ENCODE measurements at places on chromosomes 3 and 15. TPM values are rescaled to one million over a fixed set of nuclear protein-coding genes. Genes with fewer than 3 reads are reported as not detected.

Gene TGM4
- 0.34 TPM for total RNA-seq

Gene CISH
- total RNA-seq: 1.0 TPM

Gene TMEM212
- total RNA-seq: not detected

Gene ZKSCAN7
- total RNA-seq: 7.8 TPM

Gene CERS3
- total RNA-seq: 6.5 TPM

Gene ST8SIA2
- total RNA-seq: not detected

Gene BMF
- total RNA-seq: 1.00 TPM

Gene TMEM207
- total RNA-seq: not detected

Gene ZIC4
- total RNA-seq: not detected

Gene TM4SF4
- not detected for total RNA-seq

Gene WDR93
- total RNA-seq: not detected

Gene RBPMS2
- total RNA-seq: not detected

Gene PP2D1
- total RNA-seq: not detected

Gene ROBO2
- total RNA-seq: 4.0 TPM

Gene IDH3A
- 57.5 TPM for total RNA-seq

Gene LRRN1
- under 0.01 TPM for total RNA-seq

Gene ZPLD1
- total RNA-seq: 0.07 TPM

Gene FOXB1
- total RNA-seq: not detected

Gene GADL1
- total RNA-seq: not detected

Gene GCSAM
- under 0.01 TPM for total RNA-seq

Gene SLC2A2
- total RNA-seq: not detected

Gene CCR4
- total RNA-seq: not detected

Gene IGSF11
- total RNA-seq: 0.21 TPM

Gene AGTR1
- not detected for total RNA-seq

Gene SMAD6
- under 0.01 TPM for total RNA-seq

Gene THPO
- total RNA-seq: not detected

Gene SPINT1
- 485 TPM for total RNA-seq

Gene ZNF860
- 3.8 TPM for total RNA-seq

Gene SUMF1
- 42.4 TPM for total RNA-seq

Gene MYZAP
- total RNA-seq: 1.4 TPM

Gene RARRES1
- total RNA-seq: not detected

Data from nasal cavity respiratory epithelium epithelial cell of viscerocranial mucosa (primary cell).